Stimulated activated CD4-positive, alpha-beta T cell treated with anti-CD3 and anti-CD28 coated beads, TNF-alpha, amount 100 ng/mL, for 24 hours (primary cell): ENCODE measurements at places on chromosomes 6 and 20.

DNA sequence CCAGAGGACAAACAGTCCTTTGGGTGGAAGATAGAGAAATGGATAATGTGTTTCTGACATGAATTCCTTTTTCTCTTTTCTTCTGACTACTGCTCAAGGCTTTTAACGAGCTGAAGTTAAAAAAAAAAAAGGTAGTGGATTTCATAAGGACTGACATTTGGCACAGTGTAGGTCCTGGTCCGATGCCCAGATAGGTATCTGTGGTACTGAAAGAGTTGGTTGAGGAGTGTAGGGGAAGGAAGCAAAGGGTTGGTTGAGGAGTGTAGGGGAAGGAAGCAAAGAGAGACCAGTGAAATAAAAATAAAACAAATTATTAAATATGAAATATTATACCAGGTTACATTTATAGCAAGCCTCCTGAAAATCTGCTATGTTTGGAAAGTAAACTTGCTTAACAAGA lies 11.8 kb downstream of the UTRN start:
- DNase-seq, result no peak

DNA sequence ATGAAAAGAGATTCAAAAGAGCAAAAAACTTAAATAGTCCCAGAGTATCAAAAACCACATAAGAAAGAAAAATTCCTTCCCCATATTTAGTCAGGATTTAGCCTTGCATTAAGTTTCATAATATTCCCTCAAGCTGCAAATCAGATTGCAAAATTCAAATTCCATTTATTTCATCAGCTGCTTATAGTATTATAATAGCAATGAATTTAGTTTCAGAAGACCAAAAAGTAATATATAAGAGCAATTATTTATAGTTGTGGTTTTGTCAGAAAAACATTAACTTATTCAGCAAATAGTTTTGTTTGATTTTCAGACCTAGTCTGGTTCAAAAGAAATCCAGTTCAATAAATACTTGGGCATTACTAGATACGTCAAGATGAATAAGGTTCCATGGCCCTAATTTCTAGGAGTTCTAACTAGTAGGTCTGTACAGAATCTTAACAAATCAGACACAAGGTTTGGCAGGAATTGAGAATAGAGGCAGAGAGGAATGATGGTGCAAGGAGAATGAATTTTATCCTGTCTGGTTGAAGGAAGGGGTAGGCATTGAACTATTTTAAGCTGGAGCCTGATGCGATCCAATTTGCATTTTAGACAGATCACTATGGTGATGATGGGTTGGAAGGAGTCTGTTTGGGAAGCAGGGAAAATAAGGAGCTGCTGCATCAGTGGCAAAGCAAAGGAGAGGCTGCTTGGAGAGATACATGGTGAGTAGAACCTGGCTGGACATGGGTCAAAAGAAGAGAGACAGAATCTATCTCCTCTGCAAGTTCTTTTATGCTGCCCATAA lies 163.9 kb upstream of the STXBP5 start:
- DNase-seq, result no peak

- no peak for DNase-seq
Observed at GRCh38 chr20:36384022-36384619, 78.0 kb downstream of the DLGAP4 start.

DNA sequence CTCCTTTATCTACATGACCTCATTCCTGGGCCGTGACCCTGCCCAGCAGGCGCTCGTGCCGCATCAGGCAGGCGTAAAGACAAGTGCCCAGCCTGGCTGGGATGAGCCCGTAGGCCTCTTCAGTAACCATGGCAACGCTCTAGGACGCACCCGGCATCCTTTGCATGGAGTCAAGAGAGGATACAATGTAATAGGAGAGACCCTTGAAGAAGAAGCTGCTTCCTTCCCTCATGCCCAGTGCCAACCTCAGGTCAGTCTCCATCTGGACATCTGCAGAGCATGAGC lies 5.0 kb upstream of the LSM14B start:
- DNase-seq, result no peak

DNA sequence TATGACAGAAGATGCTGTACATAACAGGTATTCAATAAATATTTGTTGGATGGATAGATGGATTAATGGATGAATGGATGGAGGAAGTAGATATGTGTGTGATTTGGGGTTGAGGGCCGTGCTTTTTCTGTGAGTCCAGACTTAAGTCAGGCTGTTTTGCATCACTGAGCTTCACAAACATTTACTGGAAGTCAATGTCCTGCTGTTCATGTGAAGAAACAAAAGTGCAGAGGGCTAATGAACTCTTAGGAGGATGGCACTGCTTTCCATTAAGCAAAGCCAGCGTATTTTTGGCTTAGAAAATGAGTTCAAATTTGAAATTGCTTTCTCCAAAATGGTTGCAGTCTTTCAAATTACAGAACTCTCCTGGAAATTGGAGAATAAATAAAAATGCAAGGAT lies 260.6 kb upstream of the SASH1 start:
- DNase-seq, result no peak

GRCh38 chr6:33914645-33915044 lies 110.8 kb upstream of the MLN start:
- peak; percentile 21 for DNase-seq

DNA sequence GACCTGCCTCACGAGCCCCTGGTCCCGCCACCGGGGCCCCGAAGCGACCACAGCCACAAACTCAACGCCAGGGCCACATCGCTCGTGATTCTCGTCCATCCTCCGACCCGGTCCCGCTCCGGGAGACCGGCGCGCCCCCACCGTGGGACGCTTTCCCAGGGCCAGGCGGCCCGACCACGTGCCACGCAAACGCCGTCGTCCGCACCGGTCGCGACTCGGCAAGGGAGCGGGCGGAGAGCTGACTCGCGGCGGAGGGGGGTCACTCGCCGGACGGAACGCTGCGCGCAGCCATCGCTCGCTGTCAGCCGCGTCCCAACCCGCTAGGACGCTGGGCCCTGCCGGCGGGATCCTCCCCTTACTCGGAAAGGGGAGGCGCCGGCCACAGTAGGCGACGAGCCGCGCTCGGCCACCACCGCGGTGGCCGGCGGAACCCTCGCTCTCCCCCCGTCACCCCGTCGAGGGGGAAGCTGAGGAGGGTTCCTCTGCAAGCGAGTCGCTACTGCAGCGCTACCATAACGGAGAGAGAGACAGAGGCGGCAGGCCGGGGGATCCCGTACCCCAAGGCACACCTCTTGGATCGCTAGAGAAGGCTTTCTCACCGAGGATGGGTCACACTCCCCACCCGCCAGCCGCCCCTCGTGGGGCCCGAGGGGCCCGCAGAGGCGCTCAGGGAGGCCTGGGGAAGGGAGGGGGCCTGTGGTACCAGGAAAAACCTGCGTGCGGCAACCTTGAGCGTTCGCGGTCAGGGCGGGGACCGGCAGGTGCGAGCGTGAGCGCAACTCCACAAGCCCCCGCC lies 511.8 kb upstream of the ZNF337 start:
- no peak for DNase-seq

DNA sequence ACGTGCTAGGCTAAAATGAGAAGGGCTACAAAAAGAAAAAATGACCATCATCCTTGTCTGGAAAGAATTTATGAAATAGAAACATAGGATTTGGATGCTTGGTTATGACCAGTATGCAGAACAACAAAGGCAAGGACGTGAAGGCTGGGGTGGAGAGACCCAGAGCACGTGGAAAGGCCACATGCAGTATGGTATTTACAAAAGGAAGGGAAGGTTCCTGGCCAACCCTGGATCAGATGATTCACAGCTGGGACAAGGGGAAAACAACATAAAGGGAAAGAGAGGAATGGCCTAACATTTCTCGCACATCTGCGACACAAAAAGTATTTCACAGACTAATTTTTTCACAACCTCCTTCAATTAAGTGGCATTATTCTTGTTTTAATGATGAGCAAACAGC lies 8.2 kb downstream of the STX7 start:
- DNase-seq, result no peak

- DNase-seq, result no peak
Observed at GRCh38 chr6:169802790-169803189, 51.4 kb downstream of the ERMARD start.

DNA sequence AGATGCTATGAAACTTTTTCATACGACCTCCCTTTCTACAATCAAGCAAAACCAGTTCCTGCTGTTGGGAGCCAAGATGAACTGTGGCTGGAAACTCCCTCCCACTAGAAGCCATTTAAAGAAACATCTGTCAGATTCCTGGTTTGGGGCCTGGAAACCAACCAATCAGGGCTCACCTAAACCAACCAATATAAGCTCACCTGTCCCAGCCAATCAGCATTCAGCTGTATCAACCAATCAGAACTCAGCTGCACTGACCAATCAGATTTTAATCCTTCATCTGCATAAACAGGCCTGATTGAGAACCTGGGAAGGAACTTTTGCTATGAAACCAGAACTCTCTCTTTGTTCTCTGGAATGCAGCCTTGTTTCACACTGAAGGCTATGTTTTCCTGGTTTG lies 42.4 kb downstream of the SNX14 start:
- no peak for DNase-seq

DNA sequence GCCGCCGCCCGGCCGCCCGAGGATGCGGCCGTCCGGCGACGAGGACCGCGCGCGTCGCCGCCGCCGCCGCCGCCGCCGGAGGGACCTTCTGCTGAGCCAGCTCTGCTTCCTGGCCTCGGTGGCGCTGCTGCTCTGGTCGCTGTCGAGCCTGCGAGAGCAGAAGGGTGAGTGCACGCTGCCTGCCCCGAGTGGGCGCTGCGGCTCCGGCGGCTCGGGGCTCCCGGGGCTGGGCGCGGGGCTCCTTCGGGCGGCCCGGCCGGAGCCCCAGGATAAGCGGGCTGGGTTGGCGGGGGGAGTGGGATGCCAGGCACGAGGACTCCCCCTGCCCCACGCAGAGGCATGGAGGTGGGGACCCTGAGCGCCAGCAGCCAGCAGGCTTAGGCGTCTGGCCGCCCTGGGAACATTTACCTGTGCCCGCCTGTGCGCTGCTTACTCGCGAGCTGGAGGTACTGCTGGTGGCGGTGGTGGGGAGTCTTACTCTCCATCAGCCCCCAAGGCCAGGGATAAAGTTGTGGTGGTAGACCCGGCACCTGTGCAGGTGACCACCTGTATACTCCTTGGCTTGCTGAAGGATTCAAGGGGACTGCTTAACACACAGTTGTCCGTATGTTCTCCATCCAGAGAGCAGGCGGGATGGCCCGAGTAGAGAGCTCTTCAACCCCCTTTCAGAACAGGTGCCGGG lies 520 bp downstream of the SLC24A3 start:
- peak; percentile 28 for DNase-seq

GRCh38 chr6:136792095-136792409 lies 225 bp downstream of the MAP3K5 start:
- no peak for DNase-seq

- peak; percentile 14 for DNase-seq
Observed at GRCh38 chr20:20824924-20825584, 112.6 kb upstream of the RALGAPA2 start.

DNA sequence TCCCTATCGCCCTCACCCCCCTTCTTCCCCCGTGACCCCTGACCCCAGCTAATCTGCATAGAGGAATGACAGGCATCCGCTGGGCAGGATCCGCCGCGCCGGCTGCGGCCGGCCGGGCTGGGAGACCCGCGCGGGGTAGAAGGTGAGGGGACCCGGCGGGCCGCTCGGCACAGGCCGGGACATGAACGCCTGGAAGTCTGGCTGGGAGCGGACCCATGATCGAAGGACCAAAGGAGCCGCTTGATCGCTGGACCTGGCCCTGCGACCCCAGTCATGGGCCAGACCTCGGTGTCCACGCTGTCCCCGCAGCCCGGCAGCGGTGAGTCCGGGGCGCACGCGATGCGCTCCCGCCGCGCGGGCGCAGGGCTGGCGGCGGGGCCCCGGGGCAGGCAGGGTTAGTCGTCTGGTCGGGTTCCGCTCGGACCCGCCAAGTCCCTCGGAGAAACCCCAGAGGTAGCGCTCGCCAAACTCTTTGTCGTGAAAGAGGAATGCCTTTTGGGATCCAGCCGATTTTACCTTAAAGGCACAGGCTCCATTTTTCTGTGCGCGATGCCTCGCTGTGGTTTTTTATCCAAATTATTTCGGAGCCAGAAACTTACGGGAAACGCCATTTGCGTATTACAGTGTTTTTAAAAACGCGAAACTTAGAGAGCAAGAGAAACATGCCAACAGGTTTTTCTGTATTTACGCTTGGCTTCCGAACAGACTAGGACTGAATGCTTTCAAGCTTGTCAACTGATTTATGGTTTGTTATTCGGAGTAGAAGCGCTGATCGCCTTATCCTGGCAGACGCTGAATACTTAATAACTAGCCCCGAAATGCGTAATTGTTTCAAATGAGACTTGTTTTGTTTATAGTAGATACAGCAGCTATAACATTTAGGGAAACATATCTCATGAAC lies at the start of gene PHACTR2:
PHACTR2 (plus strand) TSS at position 75 of the 901 bp plus-strand sequence; CDS start at position 274, 199 bp downstream.
- DNase-seq, result peak; percentile 37

DNA sequence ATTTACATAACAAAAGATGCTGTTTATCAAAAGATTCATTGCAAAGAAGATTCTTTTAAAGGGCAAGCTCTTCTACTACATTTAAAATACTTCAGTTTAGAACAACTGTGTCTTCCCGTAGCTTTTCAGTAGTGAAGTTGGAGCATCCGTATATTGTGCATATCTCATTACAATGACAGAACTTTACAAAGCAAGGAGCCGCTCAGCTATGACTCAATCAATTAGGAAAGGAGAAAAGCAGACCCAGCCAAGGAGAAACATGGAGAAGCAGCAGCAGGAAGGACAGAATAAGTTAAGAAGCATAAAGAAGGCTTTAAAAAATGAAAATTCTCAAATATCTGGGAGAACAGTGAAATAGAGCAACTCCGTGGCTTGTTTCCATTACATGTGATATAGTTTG lies 132.6 kb upstream of the SMLR1 start:
- no peak for DNase-seq

DNA sequence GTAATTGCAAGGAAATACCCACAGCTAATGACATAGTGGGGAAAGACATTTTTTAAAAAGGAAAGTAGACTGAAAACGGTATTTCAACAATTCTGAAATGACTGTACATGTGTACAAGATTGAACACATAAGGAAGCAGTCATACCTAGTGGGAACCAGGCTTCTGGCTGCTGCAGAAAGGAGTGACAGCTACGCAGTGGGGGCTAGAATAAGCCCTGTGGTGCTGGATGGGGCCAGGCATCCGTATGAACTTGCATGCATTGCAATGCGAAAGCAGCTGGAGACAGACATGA lies 54.9 kb upstream of the GPR31 start:
- DNase-seq, result no peak

DNA sequence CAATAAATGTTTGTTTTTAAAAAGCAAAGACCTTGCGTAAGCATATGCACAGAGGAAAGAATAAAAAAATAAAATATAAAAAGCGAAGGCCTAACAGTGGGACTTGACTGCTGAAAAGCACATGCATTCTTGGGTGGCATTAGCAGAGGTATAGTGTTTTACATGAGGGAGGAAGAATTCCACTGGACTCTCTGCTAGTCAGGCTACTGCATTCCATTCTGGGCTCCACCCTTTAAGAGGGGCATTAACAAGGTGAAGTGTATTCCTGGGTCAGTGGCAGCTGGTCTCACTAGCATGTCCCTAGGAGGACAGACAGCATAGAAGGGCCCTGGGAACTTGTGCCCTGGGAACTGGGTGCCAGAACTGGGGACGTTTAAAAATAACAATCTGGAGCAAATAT lies 134.1 kb downstream of the SOBP start:
- DNase-seq, result no peak
